ENCODE measurements at places on chromosomes 11 and 22. TPM values are rescaled to one million over a fixed set of nuclear protein-coding genes. Genes with fewer than 3 reads are reported as not detected.

The TEX12 gene
- polyA plus RNA-seq, result 0.23 TPM

The GDPD4 gene
- 0.59 TPM for polyA plus RNA-seq

The KRTAP5-9 gene
- polyA plus RNA-seq, result 0.57 TPM

The STK33 gene
- polyA plus RNA-seq, result 28.4 TPM

GRCh38 chr11:122198291-122198983 is 82.4 kb upstream of the BLID start:
- DNase-seq, result no peak

DNA sequence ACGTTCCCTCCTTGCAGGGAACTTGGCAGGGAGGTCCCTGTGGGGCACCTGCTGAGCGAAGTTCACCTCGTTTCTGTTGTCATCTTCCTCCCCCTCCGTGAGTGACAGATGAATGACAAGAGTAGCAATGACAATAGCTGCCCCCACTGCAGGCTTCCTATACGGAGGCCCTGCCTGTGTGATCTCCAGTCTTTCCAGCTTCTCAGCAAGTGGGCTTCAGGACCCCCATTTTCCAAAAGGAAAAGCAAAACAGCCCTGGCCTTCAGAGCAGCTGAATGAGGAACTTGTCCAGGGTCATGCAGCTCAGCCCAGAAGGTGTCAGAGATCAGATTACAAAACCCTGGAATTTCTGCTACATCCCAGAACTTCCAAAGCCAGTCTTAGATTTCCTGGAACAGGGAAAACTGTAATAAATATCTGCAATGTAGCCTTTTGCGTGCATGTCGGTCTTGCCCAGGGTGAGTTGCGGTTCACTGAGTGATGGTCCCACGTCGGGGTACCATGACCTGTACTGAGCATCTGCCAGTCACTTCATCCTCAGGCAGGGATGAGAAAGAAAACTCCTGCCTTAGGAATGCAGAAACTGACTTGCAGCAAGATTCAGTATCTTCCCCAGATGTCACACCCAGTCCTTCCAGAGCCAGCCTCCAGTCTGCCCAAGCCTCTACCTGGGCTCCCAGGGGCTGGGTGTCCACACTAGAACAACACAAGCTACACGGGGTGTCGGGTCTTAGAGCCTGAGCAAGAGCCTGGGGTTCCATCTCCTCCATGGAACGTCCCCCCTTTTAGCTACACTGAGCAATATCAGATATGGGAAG is 1457.0 kb downstream of the BRD1 start:
- no peak for DNase-seq

DNA sequence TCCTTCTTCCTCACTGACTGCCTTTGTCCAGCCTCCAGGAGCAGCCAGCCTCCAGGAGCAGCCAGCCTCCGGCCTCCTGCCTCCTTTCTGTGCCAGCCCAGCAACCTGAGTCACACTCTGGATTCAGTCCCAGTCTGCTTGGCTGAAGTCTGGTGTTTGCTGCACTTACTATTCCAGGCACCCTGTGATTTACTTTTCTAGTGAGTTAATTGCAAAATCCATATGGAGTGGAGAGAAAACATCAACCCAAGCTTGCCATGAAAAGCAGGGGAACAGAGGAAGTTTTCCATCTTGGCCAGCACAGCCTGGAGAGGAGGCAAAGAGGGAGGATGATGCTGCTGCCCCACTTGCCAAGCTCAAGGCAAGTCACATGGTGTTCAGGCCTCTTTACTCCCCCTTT is 400.5 kb downstream of the TENM4 start:
- no peak for DNase-seq

GRCh38 chr11:134432776-134433175 is 20.7 kb upstream of the B3GAT1 start:
- no peak for DNase-seq

- DNase-seq, result no peak
Observed at GRCh38 chr22:17724678-17725499, 49.4 kb downstream of the BID start.
